ENCODE measurements at places on chromosomes 7 and 10.

GRCh38 chr10:89202033-89202425, 5.1 kb downstream of the CH25H start:
- DNase-seq: no peak

DNA sequence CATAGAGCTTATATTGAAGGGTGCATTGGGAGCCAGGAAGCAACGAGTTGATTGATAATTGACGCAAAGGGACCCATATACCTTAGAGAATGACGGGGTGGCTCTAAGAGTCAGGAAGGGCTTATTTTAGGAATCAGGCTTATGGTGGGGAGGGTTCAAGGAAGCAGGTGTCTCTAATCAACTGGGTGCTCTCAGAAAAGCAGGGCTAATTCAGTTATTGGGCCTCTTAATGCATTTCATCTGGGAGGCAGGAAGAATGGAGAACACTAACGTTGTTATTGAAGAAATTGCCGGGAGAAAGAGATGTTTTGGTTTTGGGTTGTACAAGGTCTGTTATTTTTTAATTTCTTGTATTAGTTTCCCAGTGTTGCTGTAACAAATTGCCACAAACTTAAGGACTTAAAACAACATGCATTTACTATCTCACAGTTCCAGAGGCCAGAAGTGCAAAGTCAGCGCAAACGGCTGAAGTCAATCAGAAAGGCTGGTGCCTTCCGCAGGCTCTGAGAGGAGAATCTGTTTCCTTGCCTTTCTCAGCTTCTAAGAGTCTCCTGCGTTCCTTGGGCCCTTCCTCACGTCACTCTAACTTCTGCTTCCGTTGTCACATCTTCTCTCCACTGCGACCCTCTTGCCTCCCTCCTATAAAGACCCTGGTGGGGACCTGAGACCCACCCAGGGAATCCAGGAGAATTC, 328.4 kb upstream of the C7orf33 start:
- no peak for DNase-seq

GRCh38 chr10:35331894-35332640, 4.2 kb upstream of the CCNY start:
- no peak for DNase-seq

DNA sequence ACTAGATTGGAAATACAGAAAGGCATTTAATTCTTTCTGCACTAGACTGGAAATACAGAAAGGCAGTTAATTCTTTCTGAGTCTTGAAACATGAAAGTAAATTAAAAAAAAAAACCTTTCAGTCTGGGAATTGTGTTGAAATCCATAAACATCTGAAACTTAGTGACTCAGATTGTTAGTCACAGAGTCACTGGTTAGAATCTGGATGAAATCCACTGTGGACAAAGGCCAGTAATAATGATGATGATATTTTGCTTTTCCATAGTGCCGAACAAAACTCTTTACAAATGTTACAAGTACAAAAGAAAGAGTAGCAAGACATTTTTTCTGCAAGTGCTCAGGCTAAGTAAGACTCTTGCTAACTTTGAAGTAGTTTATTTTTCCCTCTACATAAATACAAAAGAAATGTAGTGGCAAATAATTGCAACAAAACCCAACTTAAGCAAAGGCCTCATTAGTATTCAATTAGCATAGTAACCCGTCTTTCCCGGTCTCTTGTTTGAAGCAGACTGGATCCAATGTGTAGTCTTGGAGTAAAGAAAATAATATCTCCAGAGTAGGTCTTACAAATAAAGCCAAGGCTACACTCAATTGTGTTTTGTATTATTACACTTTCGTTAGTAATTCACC, 5.8 kb upstream of the PRTFDC1 start:
- DNase-seq: no peak

- DNase-seq: no peak
Observed at GRCh38 chr10:6121146-6121545, 32.3 kb downstream of the RBM17 start.

GRCh38 chr7:15446722-15447121, 115.1 kb downstream of the AGMO start:
- DNase-seq: no peak

GRCh38 chr10:46536781-46537180, 19.7 kb downstream of the GPRIN2 start:
- no peak for DNase-seq

- no peak for DNase-seq
Observed at GRCh38 chr7:111138586-111138985, 47.7 kb downstream of the LRRN3 start.

GRCh38 chr10:70722820-70723424, 50.6 kb downstream of the ADAMTS14 start:
- no peak for DNase-seq

DNA sequence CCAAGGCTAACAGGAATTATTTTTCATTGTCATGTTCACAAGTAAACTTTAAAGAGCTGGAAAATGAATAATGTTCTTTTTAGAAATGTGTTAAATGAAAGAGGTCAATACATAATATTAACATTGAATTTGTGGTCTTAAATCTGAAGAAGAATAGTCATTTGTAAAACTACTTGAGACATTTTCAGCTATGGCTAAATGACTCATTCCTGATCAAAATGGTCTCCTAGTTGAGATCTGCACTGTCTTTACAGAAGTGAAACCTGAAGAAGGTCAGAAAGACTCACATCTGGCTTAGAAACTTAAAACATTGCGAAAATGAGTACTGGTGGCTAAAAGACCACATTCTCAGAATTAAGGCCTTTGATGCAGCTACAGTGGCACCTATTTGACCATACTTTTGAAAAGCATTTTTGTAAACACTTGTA, 5.9 kb downstream of the PIK3CG start:
- DNase-seq: peak; percentile 53

GRCh38 chr10:14009371-14010100, 321.2 kb downstream of the FRMD4A start:
- peak; percentile 84 for DNase-seq

DNA sequence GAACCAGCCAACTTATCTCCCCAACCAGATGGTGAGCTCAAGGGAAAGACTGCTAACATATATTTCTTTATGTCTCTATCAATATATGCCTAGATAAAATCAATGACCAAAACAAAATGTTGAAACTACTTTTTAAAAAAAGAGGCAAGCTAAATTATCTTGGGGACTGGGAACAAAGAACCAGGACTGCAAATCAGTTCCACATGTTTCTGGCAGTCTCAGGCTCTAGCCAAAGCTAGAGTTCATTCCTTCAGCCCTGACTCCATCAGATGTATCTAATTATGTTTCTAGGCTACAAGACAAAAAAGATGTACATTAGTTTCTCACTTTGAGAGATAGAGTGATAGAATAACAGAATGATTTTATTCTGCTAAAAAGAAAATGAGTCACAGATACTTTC, 1290.3 kb upstream of the SORCS1 start:
- no peak for DNase-seq

GRCh38 chr10:47325303-47326291, 3.3 kb downstream of the GDF2 start:
- no peak for DNase-seq

DNA sequence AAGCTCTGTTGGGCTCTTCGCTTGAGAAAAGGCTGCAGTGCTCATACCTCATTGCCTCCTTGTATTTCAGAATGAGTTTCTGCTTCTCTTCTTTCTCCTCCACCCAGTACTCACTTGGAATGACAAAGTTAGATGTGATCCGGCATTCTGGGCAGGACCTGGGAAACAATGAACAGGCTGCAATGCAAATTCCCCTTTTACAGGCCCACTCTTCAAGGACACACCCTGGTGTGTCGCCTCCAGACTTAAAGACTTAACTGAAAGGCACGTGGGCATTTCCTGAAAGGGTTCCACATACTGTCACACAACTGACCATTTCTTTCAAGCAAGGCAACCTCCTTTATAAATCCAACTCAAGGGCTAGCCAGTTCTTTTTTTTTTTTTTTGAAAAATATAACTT, 23.6 kb downstream of the MKRN1 start:
- no peak for DNase-seq

GRCh38 chr7:50681432-50682045, 101.2 kb downstream of the GRB10 start:
- no peak for DNase-seq

DNA sequence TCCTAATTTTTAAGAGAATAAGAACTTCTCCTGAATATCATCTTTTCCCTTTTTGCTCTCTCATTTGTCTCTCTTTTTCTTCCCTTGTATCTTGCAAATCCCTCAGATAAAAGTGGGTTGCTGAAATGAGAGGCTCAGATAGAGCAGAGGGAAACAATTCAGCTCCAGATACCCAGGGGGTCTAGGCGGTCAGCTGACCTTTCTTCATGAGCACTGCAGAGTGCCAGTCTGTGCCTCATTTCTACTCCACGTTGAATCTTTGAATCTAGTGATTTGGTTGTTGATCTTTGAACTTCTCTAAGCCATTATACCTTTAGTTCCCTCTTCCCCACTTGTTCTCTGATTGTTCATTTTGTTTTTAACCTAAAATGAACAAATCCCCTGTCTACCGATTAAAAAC, 572.6 kb downstream of the PTPRN2 start:
- no peak for DNase-seq

GRCh38 chr10:26365681-26366358, 72.3 kb upstream of the APBB1IP start:
- DNase-seq: no peak

GRCh38 chr7:143046426-143046851, 5.7 kb upstream of the OR6V1 start:
- no peak for DNase-seq

GRCh38 chr7:22393913-22394729, 37.2 kb upstream of the RAPGEF5 start:
- DNase-seq: no peak

GRCh38 chr10:102832987-102833386, 4.2 kb downstream of the CYP17A1 start:
- DNase-seq: no peak

GRCh38 chr7:24172856-24173255, 111.1 kb upstream of the NPY start:
- DNase-seq: no peak

GRCh38 chr7:96416599-96416998, 94.7 kb upstream of the SLC25A13 start:
- no peak for DNase-seq

DNA sequence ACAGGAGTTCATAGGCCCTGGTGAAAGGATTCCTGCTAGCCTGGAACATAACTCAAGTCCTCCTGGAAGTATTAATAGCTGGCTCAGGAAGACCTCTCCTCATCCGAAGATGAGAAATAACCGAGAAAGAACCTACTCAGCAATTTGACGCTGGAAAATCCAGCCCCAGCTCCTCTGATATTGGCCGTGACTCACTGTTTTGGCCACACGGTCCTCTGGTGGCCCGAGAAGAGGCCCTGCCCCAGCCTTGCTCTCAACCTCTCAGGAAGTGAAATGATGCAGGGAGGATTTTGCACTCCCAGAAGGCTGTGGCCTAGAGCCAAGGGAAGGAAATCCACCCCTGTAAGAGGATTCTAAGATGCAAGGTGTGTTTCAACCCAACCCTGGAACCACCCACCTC, 121.6 kb downstream of the MTPAP start:
- no peak for DNase-seq

- DNase-seq: no peak
Observed at GRCh38 chr10:30557884-30558283, 71.7 kb downstream of the LYZL2 start.

GRCh38 chr7:151679881-151680612, 160.4 kb upstream of the RHEB start:
- DNase-seq: no peak

Data from CD4-positive, alpha-beta T cell treated with Interleukin-4 for 4 hours (primary cell).